Frontal cortex (tissue), 4 donors: ENCODE measurements at places on chromosomes 11 and 22. TPM values are rescaled to one million over a fixed set of nuclear protein-coding genes. Genes with fewer than 3 reads are reported as not detected.

DNA sequence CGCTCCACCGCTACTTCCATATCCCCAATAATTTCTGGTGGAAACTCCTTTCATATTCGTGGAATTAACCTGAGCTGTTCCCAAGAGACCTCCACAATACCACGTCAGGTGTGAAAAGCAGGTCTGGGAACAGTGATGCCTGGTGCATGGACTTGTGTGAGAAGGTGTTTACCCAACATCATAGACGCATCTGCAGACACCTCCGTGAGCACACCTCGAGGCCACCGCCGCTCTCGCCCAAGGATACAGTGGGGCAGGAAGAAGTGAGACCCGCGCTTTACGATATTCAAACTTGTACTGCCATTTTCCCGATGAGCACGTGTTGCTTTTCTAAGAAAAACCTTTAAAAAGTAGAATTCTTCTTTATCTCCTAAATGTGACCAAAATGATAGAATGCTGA, 8.2 kb downstream of the PHF21B start:
- DNase-seq: no peak

- DNase-seq: no peak
Observed at GRCh38 chr11:61579676-61580270, 1.1 kb downstream of the SYT7 start.

- peak; percentile 18 for DNase-seq
Observed at GRCh38 chr22:31496735-31497146, 405 bp downstream of the SFI1 start.

GRCh38 chr11:70615036-70615875, 216.9 kb downstream of the CTTN start:
- no peak for DNase-seq

GRCh38 chr11:36086366-36086765, 142.5 kb downstream of the LDLRAD3 start:
- no peak for DNase-seq

DNA sequence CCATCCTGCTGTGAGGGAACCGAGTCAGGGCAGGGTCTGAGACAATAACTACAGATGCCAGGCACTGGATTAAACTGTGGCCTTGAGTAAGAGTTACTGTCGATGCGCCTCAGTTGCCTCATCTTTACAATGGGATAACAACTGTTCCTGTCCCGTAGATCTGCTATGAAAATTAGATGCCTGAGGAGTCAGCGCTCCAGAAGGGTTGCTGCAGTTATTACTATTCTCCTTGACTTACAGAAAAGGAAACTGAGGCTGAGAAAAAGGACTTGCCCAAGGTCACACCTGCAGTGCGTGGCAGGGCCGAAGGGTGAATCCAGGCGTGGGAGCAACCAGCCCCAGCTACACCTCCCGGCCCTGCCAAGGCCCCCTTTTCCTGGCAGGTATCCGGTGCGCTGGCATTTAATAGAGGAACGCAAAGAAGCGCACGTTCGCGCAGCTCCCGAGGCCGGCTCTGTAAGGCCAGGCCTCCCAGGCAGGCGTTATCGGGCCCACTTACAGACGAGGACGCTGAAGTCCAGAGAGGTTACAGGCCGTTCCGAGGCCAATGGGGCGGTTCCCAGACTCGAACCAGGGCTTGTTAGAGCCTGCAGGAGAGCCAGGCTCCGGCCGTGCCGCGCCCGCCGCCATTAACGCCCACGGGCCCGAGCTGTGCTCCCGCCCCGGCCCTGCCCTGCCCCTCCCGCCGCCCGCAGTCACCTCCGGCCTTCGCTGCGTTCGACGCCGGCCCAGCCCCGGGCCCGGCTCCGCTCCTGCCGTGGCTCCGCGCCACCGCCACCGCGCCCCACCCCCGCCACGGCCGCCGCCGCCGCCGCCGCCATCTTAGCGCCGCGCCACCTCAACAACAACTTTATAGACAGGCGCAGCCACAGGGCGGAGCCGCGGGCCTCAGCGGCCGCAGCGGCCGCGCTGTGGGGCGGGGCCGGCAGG, at the start of gene C11orf68:
TSS of gene C11orf68 (minus strand) at position 852 of the 930 bp plus-strand sequence. CDS start at position 821, 31 bp downstream.
- DNase-seq: peak; percentile 52

- DNase-seq: no peak
Observed at GRCh38 chr22:16717699-16718558, 107.3 kb downstream of the XKR3 start.

DNA sequence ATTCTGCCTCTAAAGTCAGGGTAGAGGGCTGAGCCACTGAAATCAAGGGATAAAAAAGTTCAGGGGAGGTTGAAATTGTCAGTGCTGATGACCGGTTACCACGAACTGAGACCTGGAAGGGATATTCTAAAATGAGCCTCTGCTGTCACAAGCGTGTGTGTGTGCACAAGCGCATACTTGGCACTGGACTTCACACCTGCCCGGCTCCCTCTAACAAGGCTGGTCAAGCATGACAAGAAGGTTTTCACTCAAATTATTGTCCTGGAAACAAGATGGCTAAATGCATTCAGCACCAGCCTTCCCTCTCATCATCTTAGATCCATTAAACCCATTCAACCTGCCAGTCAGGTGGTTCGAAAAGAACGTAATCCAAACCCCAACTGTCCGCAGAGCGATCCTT, 54.8 kb upstream of the CECR2 start:
- DNase-seq: no peak

GRCh38 chr22:36433318-36434231, 45.8 kb upstream of the MYH9 start:
- DNase-seq: no peak

DNA sequence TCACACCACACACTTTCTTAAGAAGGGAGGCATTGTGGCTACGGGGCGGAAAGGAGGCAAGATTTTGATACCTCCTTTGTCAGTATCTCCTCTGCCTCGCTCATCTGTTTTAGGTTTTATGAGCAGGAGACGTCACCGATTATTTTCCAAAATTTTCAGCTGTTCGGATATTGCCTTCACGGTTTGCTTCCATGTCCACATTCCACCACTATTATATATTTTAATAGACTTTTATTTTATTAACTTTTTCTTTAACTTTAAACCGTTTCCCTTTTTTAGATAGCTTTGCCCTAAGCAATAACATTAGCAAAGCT, 33.7 kb upstream of the CREB3L1 start:
- DNase-seq: no peak

GRCh38 chr11:64861227-64861975, 16.9 kb upstream of the CDC42BPG start:
- DNase-seq: no peak

DNA sequence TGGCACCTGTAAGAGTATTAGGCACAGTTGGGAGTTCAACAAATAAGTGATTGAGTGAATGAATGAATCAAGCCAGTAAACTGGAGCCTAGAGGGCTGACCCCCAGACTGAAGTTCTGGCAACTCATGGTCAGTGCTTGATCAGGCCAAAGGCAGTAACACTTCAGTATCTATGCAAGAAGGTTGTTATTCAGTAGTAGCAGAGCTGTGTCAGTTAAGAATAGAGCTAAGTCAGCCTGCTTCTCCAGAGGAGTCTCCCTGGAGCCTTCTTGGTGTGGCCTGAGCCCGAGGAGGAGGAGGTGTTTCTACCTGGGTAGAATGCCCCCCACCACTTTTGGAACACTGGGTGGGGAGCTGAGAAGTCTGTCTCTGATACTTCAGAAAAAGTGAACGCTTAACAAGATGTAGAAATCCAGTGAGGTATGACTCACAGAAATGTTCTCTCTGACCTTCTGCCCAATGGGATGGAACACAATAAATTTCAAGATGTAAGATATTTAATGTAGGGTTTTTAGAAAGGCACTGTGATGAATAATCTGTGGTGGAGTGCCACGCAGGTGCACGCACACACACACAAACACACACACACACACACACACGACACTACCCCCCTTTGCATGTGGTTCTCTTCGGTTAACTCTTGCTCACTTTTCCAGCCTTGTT, 219.9 kb downstream of the HIPK3 start:
- no peak for DNase-seq

GRCh38 chr11:86571273-86571948, 101.0 kb downstream of the ME3 start:
- DNase-seq: no peak

DNA sequence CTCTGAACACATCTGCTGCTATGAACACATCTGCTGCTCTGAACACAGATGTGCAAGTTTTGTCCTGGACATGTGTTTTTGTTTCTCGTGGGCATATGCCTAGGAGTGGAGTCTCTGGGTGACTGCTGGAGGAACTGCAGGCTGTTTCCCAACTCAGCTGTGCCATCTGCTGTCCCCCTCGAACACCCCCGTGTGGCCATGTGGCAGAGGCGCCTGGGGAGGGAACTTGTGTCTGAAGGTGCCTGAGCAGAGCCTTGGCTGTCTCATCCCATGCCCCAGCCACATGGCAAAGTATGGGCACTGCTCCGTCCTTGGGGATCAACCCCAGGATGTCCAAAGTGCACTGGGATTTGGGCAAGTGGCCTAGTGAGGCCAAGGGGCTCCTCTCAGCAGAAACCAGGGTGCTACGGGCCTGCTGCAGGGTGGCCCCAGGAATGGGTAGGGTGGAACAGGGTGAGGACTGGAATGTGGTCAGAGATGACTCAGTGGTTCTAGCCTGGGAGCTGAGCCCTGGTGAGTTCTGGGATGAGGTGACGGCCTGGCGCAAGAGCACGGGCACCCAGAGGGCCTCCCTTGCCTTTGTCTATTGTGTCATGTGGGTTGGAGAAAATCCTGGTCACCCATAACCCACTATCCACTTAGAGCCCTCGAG, 14.7 kb downstream of the GATD1 start:
- DNase-seq: peak; percentile 75

- no peak for DNase-seq
Observed at GRCh38 chr22:24465566-24465965, 29.6 kb upstream of the UPB1 start.

- DNase-seq: no peak
Observed at GRCh38 chr11:66722745-66723651, 6.0 kb downstream of the SPTBN2 start.

GRCh38 chr11:57373146-57373545, 7.8 kb downstream of the PRG3 start:
- no peak for DNase-seq

- no peak for DNase-seq
Observed at GRCh38 chr11:122137078-122137793, 21.2 kb upstream of the BLID start.

DNA sequence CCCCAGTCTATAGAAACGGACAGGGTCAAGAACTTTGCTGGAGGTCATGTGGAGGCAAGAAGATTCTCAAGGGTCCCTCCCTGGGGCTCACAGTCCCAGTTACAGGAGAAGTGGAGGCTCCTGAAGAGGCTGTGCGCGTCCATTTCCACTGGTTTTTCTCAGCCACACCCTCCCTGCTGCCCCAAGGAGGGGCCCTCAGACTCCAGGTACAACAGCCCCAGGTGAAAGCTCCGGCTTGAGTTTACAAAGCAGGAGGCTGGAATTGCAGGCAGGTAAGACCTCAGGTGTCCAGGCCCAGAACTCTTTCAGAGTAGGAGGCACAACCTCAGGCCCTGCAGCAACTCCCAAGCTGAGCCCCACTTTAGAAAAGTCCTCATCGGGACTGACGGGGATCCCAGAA, 3.1 kb downstream of the SHANK2 start:
- no peak for DNase-seq

GRCh38 chr11:134413043-134413825, 1.2 kb upstream of the B3GAT1 start:
- peak; percentile 26 for DNase-seq

DNA sequence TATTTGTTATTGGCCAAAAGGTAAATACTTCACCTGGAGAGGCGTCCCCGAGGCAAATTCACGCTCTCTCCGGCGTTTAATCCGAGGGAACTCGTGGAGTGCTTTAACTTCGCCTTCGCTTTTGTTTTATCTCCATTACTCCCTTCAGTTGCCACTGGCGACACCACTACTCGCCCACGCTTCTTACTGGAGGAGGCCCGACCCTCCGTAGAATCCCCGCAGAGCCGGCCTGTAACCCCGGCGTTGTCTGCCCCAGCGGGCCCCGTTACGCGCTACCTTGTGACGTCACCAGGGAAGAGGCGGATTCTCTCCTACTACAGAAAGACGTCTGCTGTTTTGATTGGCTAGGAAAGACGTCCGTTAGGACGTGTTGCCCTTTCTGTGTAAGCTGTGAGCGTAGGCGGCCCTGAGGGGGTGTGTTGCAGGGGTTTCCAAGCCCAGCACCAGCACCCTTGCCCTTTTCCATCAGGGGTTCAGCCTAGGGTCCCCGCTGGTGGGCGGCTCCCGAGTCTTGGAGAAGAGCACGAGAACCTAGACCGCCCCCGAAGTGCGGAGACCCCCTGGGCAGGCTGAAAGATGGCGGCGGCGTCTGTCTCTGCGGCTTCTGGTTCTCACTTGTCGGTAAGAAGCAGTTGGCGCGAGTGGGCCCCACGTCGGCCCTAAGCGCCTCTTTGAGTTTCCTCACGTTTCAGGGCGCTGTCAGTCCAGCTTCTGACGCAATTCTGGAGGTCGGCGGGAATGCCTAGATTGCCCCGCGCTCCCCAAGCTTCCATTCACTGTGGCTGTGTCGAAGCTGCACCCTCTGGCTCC, at the start of gene CEP57:
TSS of gene CEP57 (plus strand) at position 376 of the 810 bp plus-strand sequence. CDS start at position 577, 201 bp downstream.
- DNase-seq: peak; percentile 83

- no peak for DNase-seq
Observed at GRCh38 chr11:13343931-13344717, 66.5 kb downstream of the BMAL1 start.

DNA sequence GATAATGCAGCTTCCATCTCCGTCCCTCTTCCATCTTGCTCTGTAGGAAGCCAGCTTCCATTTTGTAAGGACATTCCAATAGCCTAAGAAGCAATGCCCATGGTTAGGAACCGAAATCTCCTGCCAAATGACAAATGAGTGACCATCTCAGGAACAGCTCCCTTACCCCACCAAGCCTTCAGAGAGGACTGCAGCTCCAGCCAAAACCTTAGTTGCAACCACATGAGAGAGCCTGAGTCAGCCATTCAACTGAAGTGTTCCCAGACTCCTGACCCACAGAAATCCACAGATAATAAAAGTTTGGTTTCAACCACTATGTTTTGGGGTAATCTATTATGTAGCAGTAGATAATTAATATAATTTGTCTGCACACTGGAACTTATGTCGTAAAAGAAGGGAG, 51.7 kb upstream of the LDLRAD3 start:
- DNase-seq: no peak

DNA sequence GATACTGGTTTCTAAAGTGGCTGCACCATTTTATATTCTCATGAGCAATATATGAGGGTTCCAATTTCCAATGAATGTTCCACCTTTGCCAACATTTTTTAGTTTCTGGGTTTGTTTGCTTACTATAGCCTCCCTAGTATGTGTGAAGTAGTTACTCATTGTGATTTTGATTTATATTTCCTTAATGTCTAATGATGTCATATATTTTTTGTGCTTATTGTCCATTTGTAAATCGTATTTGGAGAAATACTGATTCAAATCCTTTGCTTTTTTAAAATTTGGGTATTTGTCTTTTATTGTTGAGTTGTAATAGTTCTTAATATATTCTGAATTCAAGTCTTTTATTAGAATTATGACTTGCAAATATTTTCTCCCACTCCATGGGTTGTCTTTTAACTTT, 161.0 kb upstream of the C11orf58 start:
- DNase-seq: no peak

- no peak for DNase-seq
Observed at GRCh38 chr22:49432897-49433443, 394.7 kb downstream of the BRD1 start.

Gene C11orf68
- 11.8 TPM for total RNA-seq

Gene RELA
- total RNA-seq: 16.3 TPM

Gene OR51I1
- not detected for total RNA-seq

Gene RASL10A
- 2.0 TPM for total RNA-seq

Gene PHETA2
- 4.5 TPM for total RNA-seq

Gene OR8G1
- total RNA-seq: not detected

Gene PATE2
- 0.82 TPM for total RNA-seq

Gene SLC6A5
- total RNA-seq: not detected

Gene PAMR1
- total RNA-seq: 2.0 TPM

Gene CABP4
- total RNA-seq: not detected

Gene MRGPRE
- not detected for total RNA-seq

Gene TCN1
- not detected for total RNA-seq

Gene TMEM45B
- 0.41 TPM for total RNA-seq

Gene CASP5
- not detected for total RNA-seq

Gene LGALS12
- total RNA-seq: not detected
